ENCODE measurements at places on chromosomes 12 and 14.

- H3K4me1 ChIP-seq = peaks cover 66% of the 10 kb centered on the region
- peak overlapping the region; percentile 75 for H3K27ac ChIP-seq
- H3K36me3 ChIP-seq = no peaks in the 10 kb centered on the region
- peak overlapping the region; percentile 98 for H3K4me3 ChIP-seq
- H3K27me3 ChIP-seq = no peaks in the 10 kb centered on the region
- no peak for DNase-seq
Observed at GRCh38 chr14:104687601-104688504, 1.6 kb upstream of the INF2 start.

- no peak overlapping the region for H3K27ac ChIP-seq
- H3K4me3 ChIP-seq = no peak overlapping the region
- peaks cover 2% of the 10 kb centered on the region for H3K4me1 ChIP-seq
Observed at GRCh38 chr12:124786061-124786964, 77.4 kb downstream of the SCARB1 start.

GRCh38 chr12:106106892-106107291 lies 31.9 kb downstream of the NUAK1 start:
- peaks cover 57% of the 10 kb centered on the region for H3K4me1 ChIP-seq
- peaks cover 8% of the 10 kb centered on the region for H3K36me3 ChIP-seq
- DNase-seq = no peak
- H3K27me3 ChIP-seq = no peaks in the 10 kb centered on the region

- H3K4me1 ChIP-seq = no peaks in the 10 kb centered on the region
- no peaks in the 10 kb centered on the region for H3K36me3 ChIP-seq
- no peaks in the 10 kb centered on the region for H3K27me3 ChIP-seq
Observed at GRCh38 chr14:75411214-75411540, 16.6 kb upstream of the JDP2 start.
